Fibroblast of skin of right biceps (primary cell): ENCODE measurements at places on chromosomes 16 and 17.

DNA sequence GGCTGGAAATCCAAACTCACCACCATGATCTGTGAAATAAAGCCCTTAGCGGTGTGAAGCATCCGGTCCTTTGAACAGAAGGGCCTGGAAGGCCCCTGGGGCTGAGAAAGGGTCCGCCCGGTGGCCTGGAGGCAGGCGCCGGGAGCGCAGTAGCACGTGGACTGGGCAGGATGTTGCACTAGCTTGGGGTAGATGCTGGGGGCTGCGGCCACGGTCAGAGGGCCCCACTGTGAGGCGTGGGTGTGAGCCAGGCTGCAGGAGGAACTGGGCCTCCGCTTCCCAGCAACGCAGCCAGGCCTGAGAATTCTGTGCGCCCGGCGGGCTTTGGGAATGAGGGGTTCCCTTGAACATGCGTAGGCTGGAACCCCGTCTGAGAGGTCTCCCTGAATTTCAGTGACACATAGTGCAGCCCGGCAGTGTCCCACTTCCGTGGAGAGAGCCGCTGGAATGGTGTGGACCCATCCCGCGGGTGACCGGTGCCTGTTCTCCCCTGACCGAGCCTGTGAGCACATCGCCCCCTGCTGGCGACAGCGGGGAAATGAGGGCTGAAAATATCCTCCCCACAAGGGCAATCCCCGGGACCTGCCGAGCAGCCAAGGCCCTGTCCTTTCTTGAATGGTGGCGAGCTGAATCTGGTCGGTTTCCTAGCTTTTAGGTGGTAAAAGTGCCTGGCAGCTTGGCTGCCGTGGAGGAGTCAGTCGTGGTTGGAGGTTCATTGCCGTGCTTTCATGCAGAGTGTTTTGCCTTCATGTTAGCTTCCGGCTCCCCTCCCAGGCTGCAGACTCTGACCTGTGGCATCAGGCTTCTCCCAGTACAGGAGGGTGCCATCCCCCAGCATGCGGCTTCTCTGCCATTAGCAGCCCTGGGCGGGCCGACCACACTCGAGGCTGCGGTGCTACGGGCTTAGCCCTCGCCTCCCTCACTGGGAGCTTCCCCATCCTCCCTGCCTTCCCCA lies 43.8 kb downstream of the DNAJA2 start:
- DNase-seq, result peak; percentile 40

- DNase-seq, result peak; percentile 92
Observed at GRCh38 chr17:50949989-50950877, 84.1 kb upstream of the TOB1 start.

DNA sequence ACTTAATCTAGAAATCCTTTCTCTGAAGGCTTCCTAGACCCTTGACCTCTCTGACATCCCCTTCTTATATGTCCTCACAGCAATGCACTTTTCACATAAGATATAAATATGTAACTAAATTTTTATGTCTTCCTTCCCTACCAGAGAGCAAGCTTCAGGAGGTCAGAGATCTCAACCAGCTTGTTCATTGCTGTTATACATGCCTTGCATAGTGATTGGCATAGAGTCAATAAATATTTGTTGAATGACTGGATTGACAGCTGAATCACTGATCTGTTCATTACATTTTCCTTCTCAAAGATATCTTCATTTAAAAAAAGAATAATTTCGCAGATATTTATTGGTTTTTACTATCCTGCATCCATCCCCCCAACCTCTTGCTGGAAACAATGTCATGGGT lies 29.5 kb downstream of the HYDIN start:
- no peak for DNase-seq

DNA sequence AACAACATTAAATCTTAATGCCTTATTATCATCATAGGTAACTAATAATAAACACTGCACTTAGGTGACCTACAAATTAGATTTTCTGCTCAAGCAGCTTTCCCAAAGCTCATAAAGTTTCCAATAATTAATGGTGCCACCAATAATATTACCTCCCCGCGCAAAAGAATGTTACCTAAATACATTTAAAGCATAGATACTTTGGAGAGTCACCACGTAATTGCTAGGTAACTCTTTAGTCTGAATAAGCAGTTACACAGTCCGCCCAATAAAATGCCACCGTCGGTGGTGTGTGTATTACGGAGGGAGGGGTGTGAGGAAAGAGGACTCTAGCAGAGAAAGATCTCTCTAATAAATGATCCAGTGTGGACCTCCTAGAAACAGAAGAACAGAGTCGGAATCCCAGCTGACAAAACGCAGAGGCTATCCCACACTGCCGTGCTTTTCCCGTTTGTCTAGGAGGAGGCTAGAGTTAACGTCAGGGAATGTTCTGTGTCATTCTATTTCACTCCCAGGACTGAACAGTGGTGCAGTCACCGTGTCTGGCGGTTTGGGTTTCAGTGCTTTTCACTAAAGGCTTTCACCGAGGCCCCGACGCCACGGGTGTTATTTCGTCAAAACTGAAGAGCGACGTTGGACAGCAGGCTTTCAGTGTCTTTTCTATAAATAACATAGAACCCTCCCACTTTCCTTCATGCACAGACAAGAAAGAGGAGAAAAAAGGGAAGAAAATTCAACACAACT lies 630 bp downstream of the RNFT1 start:
- DNase-seq, result peak; percentile 55

GRCh38 chr16:5647051-5647450 lies 549.5 kb upstream of the EEF2KMT start:
- DNase-seq, result no peak

- DNase-seq, result no peak
Observed at GRCh38 chr17:54749157-54749556, 151.5 kb upstream of the TOM1L1 start.

GRCh38 chr17:61943117-61943516 lies 15.3 kb upstream of the INTS2 start:
- no peak for DNase-seq

GRCh38 chr16:17343028-17343427 lies 127.7 kb downstream of the XYLT1 start:
- DNase-seq, result no peak

- no peak for DNase-seq
Observed at GRCh38 chr17:56113486-56113885, 39.8 kb upstream of the ANKFN1 start.

DNA sequence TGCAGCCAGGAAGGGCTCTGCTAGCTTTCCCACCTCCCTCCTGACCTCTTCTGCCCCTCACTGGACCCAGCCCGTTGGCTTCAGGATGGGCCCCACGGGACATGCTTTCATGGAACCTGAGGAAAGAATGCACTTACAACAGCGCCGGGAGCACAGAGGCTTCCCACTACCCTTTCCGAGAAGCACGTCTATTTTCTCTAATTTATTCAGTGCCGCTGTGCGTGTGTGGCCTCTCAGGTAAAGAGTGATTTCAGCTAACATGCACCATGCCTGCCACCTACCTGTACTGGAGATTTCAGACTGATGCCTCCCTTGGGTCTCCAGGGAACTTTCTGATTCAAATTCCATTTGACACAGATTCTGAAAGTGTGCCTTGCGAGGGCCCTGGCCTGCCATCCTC lies 140.1 kb downstream of the CYLD start:
- DNase-seq, result no peak

DNA sequence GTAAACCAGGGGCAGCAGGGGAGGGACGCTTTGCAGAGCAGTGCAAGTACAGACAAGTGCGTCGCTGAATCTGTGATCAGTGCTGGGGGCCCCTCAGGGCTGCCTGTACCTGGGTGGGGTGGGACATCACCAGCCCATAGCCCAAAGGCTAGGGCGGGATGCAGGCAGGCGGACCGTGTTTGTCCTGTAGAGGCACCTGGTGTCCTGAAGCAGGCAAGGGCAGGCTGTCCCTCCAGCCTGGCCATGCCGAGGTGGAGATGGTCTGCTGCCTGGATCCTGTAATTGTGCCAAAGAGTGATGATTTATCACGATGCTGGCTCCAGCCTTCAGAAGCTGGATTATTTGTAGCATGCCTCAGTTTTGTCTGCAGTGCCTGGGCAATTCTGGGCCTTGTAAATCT lies 137.9 kb upstream of the GSE1 start:
- DNase-seq, result no peak

DNA sequence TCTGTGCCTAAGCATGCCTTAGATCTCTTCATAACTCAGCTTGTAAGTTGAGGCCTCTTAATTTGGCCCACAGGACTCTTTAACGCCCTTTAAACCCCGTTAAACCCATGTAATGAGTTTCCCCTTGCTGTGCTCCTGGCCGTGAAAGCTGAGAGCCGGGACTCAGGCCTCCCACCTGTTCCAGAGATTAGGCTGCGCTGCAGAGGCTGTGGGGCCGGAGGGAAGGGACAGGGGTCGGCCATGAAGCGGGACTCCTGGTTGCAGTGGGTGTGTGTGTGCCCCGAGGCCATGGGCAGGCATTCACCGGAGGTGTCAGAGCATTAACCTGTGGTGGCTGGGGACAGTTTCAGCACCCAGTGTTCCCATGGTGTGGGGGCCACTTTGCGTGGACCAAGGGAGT lies 150.8 kb upstream of the IRX3 start:
- DNase-seq, result no peak

- DNase-seq, result no peak
Observed at GRCh38 chr16:14523632-14524031, 106.4 kb downstream of the PARN start.
